Activated CD4-positive, alpha-beta T cell treated with anti-CD3 and anti-CD28 coated beads, Interleukin-2, amount 50 U/mL, for 16 hours (primary cell): ENCODE measurements at places on chromosomes 4 and X.
A peak's percentile ranks its signal among the peaks of the same experiment; 100 is the strongest.

- DNase-seq = no peak
Measured at GRCh38 chr4:2421928-2422327, 3.2 kb downstream of the CFAP99 start.

GRCh38 chr4:12933760-12934221 lies 550.3 kb downstream of the RAB28 start:
- DNase-seq = no peak

DNA sequence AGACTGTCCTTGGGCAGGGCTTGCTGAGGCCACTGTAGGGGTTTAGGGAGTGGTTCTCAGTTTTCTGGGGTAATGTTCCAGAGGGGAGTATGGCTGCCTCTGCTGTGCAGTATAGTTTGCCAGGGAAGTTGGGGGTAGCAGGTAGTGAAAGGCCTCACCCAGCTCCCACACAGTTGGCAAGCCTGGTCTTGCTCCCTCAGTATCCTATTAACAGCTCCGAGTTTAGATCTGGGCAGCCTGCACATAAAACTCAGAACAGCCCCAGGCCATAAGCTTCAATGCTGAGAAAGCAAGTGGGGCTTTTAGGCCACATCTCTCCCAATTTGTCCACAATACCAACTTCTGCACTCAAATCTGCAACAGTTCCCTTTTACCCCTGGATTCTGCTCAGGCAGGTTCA lies 205.2 kb downstream of the GALNTL6 start:
- no peak for DNase-seq

- DNase-seq = peak; percentile 83
Measured at GRCh38 chrX:134654398-134655012, 3.8 kb downstream of the PLAC1 start.

GRCh38 chr4:176359590-176359989 lies 39.8 kb downstream of the SPCS3 start:
- DNase-seq = no peak

GRCh38 chr4:104394406-104395167 lies 100.1 kb downstream of the CXXC4 start:
- DNase-seq = no peak

GRCh38 chr4:47533689-47534347 lies 48.7 kb downstream of the ATP10D start:
- peak; percentile 52 for DNase-seq

- no peak for DNase-seq
Measured at GRCh38 chr4:153045111-153045982, 109.2 kb downstream of the FHDC1 start.

DNA sequence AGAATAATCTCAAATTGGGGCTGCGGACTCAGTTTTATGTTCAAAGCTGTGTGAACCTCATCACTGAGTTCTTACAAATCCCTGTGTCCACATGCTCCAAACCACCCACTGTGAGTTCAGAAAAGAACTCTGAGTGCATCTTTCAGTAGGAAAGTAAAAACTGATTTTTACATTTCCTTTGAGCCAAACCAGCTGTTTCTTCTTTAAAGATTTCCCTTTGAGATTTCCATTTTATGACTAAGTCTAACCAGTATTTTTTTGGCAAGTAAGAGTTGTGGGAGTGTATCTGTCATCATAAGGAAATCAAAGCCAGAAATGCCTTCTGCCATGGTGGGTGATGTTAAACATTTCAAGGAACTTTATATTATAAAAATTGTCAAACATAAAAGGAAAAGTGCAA lies 100.0 kb downstream of the TET2 start:
- DNase-seq = no peak

DNA sequence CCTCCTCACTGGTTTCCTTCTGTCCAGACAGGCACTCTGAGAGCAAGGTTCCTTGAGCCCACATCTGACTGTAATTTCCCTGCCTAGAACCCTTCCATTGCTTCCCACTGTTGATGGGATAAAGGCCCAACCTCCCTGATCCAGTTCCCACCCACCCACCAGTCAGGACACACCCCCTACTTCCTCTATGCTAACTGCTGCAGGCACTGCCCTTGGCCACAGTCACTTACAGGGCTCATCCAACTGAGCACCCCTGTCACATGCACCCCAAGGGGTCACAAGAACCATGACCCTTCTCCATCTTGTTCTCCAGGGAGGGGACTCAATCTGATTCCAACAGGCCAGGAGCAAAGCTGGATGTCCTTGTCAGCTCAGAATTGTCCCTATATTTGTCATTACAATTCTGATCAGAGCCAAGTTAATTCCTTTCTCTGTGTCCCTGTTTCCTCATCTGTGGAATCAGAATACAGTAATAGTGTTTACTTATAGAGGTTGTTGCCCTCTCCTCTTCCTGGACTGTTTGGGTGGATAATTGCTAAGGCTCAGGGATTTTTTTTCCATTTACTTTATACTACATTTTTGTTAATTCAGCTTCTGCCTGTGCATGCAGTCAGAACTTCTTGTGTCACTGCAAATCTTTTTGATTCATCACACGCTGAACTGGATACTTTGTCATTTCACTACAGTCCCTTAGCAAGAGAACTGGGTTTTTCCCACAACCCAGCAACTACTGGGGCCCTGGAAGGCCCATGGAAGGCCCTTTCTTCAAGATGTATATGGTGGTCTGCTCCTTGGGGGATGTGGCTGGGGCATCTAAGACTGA lies 105.6 kb upstream of the MAMLD1 start:
- no peak for DNase-seq

- DNase-seq = no peak
Measured at GRCh38 chr4:76634220-76634619, 199.2 kb downstream of the SHROOM3 start.

DNA sequence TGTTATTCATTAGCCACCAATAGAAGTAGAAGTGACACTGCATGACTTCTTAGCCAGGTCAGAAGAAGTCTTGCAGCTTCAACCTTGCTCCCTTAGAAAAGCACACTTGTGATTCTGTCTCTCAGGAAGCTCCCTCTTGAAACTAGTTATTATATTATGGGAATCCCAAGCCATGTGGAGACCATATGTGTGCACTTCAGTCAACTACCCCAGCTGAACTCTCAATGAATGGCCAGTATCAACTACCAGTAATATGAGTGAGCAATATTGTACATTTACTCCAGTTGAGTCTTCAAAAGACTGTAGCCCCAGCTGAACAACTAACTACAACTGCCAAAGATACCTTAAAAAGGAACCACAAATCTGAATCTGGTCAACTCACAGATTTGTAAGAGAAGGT lies 77.1 kb upstream of the GABRA3 start:
- DNase-seq = no peak

DNA sequence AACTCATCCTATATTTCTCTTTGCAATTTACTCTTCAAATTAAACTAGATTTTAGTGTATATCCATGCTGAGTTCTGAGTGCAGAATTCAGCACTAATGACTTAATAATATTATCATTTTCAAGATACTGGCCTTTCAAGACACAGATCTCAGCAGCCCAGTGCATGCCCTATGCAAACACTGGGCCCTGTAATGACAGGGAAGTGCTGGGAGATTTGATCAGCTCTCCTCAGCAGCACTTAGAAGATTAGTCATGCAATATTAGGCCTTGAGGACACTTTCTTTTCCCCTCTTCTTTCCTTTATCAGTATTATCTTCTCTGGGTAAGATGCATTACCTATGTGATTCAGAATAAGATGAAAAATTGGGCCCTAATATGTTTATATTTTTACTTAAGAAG lies 207.1 kb downstream of the PPP3CA start:
- DNase-seq = no peak

DNA sequence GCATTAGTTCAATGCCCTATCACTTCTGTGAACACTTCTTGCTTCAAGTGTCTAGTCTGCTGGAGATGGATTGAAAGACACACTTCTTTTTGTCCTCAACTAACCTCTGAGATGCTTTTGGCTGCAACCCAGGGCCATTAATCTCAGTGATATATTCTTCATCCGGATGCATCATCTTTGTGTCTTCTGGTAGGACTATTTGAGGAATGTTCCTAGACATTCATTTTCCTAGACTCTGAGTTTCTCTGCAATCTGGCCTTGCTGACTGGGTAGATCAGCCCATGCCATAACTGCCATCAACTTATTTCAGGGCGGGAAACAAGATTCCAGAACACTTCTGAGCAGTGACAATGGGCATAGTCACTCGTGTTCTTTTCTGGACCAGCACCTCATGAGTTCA lies 329.4 kb downstream of the PDGFC start:
- DNase-seq = no peak

DNA sequence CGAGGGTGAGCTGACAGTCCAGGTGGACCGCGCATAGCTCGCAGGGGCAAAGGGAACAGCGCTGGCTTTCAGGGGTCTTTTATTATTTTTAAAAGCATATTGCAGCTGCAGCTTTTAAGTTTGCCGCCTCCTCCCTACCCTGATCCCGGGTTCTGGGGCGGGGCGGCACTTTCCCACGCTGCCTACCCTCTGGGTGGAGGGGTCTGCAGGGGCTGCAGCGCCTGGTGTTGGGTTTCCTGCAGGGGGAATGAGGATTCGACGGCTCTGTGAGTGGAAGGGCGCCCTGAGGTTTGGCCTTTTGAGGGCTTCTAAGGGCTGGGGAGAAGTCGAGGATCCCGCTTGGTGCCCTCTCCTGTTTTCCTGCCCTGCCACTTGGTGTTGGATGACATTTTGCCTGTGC lies 80.7 kb upstream of the SCML1 start:
- DNase-seq = no peak

GRCh38 chrX:124208660-124209059 lies 123.8 kb upstream of the TEX13D start:
- no peak for DNase-seq

- peak; percentile 35 for DNase-seq
Measured at GRCh38 chr4:81040012-81040659, 9.6 kb downstream of the BMP3 start.

DNA sequence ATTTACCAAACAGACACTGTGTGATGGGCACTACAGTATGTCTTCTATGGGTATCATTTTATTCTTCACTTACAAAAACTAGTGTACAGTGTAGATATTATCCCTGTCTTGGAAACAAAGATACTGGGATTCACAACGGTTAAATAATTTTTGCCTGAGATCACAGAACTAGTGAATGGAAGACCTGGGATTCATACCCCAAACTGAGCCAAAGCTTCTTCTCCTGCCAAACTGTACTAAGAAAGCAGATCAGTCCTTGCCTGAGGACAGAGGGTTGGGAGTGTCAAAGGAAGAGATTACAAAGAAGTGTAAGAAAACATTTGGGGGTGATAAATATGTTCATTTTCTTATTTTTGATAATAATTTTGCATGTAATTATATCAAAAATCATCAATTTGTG lies 43.1 kb downstream of the PPA2 start:
- no peak for DNase-seq

DNA sequence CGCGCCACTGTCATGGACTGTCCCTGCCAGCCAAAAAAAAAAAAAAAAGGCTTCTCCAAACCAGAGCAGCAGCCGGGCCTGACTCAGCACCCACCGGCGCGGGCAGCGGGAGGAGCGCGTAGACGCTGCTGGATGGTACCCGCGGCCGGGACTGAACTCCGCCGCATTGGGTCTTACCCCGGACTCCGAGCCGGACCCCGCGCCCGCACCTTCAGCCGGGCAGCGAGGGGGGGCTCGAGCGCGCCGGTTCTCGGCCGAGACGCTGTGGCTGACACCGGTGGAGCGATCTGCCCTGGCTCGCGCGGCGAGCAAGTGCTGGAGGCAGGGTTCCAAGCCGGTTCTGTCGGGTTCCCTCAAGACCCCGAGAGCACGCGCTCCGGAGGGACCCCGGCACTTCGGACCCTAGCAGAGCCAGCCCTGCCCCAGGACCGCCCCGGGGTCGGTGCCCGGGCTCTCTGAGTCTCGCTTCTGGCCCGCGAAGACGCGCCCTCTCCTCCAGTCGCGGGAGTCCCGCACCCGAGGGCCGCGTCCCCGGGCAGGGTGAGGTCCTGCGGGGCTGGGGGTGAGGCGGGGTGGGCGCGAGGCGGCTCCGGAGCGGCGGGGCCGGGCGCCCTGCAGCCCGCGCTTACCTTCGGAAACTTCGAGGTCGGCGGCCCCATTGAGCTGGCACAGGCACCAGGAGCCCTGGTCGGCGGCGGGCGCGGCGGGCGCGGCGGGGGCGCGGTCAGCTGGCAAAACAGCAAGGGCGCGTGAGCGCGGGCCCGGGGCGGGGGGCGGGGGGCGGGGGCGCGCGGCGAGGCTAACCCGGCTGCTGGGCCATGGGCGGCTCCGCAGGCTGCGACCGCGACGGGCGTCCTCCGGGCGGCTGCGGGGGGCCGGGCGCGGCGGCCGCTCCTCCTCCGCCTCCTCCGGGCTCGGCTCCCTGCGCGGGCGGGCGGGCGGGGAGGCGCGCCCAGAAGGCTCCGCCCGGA lies 11.8 kb upstream of the MAN2B2 start:
- no peak for DNase-seq

GRCh38 chr4:125368671-125369081 lies 53.9 kb downstream of the FAT4 start:
- DNase-seq = no peak

- DNase-seq = no peak
Measured at GRCh38 chrX:122582975-122583305, 601.1 kb upstream of the GRIA3 start.

DNA sequence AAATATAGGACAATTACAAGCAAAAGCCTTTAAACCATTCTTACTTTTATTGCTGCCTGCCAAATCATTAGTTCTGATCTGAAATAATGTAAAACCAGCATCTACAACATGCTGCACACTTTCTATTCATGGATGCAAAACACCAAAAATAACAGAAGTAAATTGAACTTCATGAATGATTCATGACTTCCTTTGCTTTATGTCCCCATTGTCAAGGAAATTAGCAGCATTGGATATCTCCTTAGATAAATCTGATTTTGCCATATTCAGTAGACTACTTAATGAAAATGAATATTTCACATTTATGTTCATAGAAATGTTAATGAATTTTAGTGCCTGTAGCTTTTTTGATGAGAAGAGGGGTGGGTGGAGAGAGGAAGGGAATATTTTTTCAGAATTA lies 132.6 kb downstream of the COMMD8 start:
- DNase-seq = no peak

GRCh38 chrX:80817002-80817401 lies 7.3 kb upstream of the BRWD3 start:
- no peak for DNase-seq
